D341Med (cell line): ENCODE measurements at places on chromosomes 2 and 18.

- DNase-seq = no peak
Observed at GRCh38 chr2:16303273-16303577, 362.4 kb downstream of the CYRIA start.

GRCh38 chr2:200274116-200275075 is 32.1 kb upstream of the SPATS2L start:
- no peak for DNase-seq

- no peak for DNase-seq
Observed at GRCh38 chr2:200417366-200417765, 92.5 kb downstream of the KCTD18 start.

- no peak for DNase-seq
Observed at GRCh38 chr18:68764016-68764415, 33.9 kb upstream of the CCDC102B start.

DNA sequence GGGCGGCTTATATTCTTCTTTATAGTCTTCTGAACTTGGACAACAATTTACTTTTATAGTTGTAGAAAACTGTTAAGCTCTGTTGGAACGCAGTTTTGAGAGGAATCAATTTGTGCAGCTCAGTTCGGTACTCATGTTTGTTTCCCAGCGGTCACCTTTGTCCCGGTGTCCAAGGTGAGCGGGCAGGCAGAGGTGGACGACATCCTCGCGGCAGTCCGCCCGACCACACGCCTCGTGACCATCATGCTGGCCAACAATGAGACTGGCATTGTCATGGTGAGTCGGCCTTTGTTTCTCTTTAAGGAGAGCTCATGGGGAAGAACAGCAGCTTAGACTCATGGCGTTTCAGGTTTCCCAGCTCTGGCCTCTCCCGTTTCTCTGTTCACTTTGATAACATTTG is 18.6 kb upstream of the ESPNL start:
- no peak for DNase-seq

DNA sequence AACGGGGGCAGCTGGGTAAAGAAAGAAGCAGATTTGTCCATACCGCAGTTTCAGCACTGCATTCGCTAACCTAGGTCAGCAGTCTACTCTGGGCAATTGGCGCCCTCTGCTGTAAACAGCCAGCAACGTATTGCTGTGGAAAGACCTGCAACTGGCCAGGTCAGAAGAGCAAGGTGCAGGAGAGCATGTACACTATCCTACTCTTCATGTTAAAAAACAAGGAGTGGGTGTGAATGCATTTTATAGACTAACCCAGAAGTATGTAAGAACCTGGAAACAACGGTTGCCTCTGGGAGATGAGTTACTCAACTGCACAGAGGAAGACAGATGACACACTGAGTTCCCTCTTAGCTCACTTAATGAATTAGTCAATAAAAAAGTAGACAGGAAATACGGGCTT is 6.2 kb downstream of the MRPS5 start:
- peak; percentile 76 for DNase-seq

GRCh38 chr18:12246849-12247808 is 7.0 kb upstream of the CIDEA start:
- no peak for DNase-seq

DNA sequence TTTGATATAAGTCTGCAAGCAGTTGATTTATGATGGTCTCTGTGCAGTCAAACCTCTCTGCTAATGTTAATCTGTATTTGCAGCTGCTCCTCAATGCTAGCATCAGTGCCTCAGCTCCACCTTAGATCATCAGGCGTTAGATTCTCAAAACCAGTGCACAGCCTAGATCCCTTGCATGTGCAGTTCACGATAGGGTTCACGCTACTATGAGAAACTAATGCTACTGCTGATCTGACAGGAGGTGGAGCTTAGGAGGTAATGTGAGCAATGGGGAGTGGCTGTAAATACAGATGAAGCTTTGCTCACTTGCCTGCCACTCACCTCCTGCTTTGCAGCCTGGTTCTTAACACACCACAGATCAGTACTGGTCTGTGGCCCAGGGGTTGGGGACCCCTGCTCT is 18.4 kb downstream of the RBKS start:
- no peak for DNase-seq

DNA sequence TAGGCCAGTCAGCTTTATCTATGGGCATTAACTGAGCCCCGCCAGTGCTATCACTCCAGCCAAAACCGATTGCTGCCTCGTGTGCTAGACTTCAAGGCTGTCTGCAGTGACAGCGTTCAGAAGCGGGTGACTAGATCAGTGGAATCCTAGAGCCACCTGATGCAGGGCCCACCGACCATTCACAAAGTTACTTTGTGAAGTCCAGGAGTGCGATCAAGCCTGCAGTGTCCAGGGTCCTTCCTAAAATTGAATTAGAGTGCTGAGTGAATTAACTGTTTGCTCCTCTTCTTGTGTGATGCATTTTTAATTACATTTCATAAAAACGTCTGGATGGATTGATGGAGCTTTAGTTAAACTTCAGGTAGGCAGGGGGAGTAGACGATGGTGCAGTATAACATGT is 13.9 kb downstream of the PCARE start:
- no peak for DNase-seq

DNA sequence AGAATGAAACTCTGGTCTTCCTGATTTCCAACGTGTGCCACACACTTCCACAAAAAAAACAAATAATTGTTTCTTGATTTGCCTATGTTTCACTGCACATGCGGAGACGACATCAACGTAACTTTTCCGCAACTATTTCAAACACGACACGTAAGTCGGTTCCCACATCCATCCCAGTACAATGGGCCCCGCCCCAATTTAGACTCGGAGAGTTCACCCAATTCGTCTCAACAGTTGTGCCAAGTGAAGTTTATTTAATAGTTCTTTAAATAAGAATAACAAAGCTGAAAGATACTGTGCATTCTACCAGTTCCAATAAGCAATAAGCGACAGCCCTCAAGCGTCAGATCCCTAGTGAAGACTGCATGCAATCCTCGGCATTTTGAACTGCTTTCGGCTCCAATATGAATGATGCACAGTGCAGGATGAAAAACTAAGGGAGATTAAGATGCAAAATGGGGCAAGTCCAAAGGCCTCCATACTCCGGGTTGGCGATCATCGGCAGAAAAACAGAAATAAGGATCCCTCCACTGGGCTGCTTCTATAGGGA is 664 bp downstream of the CCT4 start:
- no peak for DNase-seq

DNA sequence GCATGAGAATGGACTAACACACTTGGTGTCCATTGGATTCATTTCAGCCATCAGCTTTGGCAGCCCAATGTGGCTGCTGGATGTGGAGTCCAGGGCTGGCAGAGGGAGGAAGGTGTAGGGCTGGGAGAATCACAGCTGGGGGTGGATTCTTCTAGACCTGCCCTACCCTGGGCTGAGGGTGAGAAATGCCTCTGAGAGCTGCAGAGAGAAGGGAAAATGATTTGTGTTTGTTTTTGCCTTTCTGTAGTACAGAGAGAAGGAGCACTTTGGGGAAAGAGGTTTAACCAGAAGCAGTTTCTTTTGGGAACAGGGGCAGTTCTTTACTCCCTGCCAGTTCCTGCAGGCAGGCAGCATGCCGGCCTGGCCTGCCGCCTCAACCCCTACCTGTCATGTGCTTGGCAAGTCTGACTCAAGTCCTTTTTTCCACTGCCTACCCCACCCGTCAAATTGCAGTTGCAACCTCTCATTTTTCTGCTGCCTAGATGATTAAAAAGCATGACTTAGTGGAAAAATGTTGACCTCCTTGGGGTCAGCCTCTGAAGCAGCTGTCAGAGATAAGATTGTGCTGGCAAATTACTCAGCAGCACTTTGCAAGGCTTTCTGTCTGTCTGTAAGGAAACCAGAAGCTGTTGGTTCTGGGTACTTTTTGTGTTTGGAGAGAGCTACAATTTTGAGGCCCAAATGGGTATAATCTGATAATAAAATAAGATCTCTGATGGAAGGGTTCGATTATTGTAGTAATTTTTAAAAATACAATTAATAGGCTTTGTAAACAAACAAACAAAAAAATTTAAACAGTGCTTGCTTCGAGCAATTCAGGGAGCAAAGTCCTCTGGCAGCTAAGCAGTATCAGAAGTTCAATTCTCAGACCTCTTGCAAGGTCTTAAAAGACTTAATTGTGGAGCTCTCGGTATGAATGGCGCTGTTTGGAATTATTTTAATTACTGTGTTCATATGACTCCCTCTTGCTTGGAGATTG is 21.7 kb downstream of the LBH start:
- DNase-seq = no peak

- no peak for DNase-seq
Observed at GRCh38 chr2:69667805-69668382, 24.4 kb upstream of the AAK1 start.

GRCh38 chr2:26054598-26055348 is 20.9 kb downstream of the RAB10 start:
- no peak for DNase-seq

- no peak for DNase-seq
Observed at GRCh38 chr2:82169379-82169778, 1864.8 kb upstream of the LRRTM1 start.

DNA sequence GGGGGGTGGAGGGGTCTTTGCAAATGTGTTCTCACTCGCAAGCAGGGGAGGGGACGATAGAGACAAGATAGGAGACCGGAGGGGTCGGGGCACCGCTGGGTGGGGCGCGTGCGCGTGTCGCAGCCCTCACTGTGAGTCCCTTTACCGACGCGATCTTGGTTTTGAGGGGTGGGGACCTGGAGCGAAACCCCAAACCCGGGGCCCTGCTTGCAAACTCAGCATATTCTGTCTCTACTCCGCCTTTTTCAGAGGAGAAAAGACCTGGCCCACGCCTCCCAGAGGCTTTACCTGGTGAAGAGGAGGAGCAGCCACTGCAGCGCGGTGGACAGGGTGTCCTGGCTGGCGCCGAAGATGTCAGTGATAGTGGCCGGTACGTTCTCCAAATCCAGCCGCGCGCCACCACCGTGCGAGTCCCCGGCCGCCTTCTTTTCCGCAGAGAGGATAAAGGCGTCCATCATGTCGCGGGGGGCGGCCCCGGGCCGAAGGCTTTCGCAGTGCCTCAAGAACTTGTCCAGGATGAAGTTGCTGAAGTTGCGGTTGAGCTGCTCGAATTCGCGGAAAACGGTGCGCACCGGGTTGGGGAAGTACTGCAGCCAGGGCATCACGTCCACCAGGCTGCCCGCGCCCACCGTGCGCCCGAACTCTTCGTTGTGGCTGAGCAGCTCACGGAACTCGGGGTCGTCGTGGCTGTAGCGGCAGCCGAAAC is 1.7 kb downstream of the CYP1B1 start:
- no peak for DNase-seq

- DNase-seq = no peak
Observed at GRCh38 chr2:142670362-142670761, 207.1 kb upstream of the KYNU start.

DNA sequence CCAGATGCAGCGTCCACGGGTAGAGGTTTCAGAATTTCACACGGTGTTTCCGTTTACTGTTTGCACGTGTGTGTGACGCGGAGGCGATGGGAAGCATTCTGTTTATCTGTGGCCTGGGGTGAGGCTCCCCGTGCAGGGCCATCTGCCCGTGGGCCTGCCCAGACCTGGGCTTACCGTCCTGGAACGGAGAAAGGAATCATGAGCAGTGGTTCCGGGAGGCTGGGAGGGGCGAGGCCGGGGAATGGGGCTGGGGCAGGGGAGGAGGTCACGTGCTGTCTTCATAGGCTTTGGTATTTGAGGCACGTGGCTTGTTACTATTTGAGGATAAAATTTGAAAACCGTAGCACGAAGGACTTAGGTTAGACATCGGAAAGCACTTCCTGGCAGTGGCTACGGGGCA is 77.9 kb downstream of the RTP5 start:
- DNase-seq = no peak

- no peak for DNase-seq
Observed at GRCh38 chr18:8139891-8140406, 469.3 kb upstream of the RAB12 start.

DNA sequence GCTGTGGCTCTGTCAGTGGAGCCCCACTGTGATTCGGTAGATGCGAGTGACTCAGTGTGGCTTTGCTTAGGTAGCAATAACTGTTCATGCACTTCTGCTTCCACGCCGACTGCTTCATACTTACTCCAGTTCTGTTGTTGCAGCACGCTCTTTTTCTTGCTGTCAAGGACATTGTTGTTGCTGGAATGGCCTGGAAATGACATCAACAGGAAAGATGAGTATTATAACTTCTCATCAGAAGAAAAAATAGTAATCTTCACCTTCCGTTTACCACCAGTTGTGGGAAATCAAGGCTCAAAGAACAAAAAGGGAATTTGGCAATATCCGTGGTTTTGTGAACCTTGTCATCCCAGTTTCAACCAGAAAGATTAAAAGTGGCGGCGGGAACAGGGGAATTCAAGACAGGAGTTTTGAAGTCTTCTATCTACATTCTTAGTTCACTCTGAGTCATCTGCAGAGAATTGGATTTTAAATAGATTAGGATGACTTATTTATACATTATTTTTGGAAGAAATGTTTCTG is 8.3 kb downstream of the TM4SF20 start:
- no peak for DNase-seq

DNA sequence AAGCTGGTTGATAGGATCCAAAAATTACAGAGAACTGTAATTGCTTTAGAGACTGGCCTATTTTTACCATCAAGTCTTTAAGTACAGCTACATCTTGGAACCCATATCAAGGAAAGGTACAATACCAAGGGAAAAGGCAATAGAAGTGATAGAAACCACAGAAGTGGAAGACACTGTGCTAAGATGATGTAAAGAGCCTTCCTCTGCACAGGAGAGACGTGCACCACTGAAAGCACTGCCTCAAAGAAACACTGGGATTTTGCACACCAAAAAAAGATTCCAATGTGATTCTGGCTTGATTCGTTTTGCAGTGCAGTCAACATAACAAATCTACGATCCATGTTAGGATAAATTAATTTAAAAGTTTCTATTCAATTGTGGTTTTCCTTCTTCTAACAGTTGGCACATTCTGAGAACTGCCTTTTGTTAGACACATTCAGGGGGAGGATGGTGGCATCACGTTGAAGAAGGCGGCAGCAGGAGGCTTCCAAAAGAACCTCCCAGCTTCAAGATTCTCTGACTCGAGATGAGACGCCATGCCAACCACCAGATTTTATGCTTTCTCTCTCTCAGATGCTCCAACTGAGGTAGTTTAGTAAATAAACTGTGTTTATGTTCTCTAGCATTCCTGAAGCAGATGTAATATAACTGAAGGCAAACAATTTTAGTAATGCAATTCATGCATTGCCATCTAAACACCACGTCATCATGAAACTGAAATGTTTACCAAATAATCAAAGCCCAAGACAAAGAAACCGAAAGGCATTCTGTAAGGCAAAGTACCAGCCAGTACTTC is 102.9 kb downstream of the BCL2 start:
- DNase-seq = no peak

DNA sequence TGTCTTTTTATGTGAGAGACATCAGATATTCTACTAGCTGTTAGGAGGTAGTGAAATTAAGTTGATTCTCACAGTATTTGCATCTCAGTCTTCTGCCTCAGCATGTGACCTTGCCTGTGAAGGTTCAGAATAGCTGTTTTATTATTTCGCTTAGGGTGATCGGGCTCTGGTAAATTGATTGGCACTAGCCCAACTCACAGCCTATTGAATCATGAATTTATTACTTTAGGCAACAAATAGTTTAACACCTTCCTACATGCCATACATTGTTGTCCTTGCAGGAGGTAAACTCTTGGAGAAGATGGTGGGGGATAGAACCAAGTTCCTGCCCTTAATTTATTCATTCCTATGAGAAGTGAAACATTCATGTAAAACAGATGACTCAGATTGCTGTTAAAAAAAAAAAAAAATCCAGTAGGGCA is 101.9 kb downstream of the GPD2 start:
- no peak for DNase-seq

GRCh38 chr2:217118559-217119284 is 258.9 kb upstream of the TNP1 start:
- no peak for DNase-seq
